AG10803 (cell line): ENCODE measurements at places on chromosomes 5 and 9.

DNA sequence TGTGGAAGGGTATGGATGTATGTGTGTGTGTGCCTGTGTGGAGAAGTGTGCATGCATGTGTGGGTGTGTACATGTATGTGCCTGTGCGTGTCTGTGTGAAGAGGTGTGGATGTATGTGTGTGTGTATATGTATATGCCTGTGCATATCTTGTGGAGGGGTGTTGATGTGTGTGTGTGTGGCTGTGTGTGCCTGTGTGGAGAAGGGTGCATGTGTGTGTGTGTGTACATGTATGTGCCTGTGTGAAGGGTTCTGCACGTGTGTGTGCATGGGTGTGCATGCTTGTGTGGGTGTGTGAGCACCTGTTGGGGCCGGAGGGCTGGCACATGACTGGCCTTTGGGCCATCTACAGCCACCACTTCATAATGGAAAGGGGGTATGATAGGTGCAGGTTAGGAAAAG is 291.4 kb downstream of the IRX2 start:
- DNase-seq = no peak

DNA sequence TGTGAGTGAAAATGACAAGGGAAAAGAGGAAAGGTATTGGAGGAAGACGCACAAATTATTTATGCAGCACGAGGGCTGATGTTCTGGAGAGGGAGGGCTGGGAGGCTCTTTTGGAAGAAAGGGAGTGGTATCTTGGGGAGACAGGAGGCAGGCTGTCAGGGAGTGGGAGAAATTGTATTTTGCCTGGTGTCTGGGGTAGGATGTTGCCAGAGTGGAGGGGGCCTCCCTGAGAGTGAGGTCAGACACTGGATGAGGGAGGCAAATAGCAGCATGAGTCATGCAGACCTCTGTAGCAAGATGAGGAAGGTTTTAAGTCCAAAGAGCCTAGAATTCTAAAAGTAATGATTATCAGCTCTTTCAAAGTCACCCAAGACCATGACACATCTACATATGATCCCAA is 158.0 kb downstream of the DMRT2 start:
- peak; percentile 72 for DNase-seq

DNA sequence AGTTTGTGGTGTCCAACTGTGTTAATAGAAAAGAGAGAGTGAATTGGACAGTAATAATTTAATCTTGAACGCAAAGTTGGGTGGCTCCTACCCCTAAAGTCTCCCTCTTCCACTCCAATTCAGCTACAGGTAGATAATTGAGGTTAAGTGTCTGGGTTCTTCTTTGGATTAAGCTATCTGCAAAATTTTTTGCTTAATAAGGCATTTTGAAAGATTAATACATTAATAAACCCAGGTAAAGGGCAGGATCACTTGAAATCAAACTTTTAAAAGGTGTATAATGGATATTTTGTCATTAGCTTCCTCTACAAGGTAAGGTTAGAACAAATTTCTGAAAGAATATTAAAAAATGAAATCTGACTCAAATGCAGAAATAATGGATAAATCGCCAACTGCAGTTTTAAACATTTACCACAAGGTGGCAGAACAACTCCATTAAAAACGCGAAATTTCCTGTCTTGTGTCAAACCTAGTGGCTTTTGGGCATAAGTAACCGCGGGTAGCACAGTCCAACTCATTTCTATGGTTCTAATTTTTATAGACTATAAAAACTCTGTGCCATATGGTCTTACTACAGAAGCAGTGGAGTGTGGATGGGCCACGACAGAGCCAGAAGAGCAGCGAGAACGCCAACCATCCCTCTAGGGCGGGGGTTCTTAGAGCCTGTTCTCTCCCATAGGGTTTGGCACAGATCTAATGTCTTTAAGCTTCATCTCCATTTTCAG is 276.5 kb downstream of the ARHGEF28 start:
- peak; percentile 77 for DNase-seq

DNA sequence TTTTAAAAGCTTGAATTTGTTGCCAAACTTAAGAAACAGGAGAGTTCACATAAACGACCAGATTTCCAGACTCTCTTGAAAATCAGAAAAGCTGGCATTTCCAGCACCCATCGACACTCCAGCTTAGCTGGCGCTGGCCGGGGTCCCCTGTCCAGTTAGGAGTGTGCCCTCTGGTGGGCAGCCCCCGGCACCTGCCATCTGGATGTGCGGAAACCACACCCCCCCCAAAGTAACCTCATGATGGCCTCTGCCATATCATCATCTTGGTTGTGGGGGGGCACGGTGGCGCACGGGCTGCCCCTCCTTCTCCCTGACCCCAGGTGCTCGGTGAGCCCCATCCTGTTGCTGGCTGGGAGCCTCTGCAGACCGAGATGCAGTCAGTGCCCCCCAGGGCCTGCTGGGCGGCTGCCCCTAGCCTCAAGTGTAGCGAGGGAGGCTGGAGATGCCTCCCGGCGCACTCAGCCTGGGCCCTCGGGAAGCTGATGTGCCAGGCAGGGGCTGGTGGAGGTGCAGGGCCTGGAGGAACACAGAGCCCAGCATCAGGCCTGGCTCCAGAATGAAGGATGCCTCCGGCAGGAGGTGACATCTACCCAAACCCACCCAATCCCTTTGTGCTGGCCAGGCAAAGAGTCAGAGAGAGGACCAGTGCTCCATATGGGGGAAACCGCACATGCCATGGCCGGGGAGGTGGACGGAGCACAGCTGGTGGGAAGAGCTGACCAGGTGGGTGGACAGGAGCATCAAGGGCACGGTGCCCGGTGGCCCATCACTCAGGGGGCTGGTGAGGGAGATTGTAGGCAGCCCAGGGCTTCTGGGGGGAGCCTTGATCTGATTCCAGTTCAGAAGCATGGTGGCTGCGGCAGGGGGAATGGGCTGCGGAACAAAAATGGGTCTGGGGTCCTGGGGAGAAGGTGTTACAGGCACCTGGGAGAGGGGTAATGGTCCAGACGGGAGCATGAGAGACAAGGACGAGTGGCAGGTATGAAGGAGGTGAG is 70.6 kb downstream of the ADAMTS2 start:
- no peak for DNase-seq

- DNase-seq = no peak
Measured at GRCh38 chr9:20226345-20226744, 396.0 kb downstream of the MLLT3 start.

GRCh38 chr5:147989994-147990393 is 73.8 kb upstream of the SPINK5 start:
- DNase-seq = no peak

DNA sequence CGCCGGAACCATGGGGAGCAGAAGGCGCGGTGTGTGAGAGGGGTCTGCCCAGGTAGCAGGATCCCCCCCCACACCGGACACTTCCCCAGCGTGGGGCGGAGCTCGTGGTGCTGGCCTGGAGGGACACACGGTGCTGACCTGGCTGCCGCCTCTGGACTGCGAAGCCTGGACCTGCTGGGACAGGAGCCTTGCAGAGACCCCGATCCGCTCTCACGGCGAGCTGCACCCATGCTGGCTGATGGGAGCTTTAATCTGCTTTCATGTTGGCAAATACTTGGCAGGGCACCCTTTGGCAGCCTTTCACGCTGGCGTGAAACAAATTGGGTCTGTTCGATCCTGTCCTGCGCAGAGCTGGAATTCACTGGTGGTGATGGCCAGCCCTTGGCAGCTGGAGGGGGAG is 7.4 kb downstream of the NKD2 start:
- DNase-seq = no peak

GRCh38 chr5:109454731-109455505 is 45.1 kb upstream of the PJA2 start:
- DNase-seq = peak; percentile 82

DNA sequence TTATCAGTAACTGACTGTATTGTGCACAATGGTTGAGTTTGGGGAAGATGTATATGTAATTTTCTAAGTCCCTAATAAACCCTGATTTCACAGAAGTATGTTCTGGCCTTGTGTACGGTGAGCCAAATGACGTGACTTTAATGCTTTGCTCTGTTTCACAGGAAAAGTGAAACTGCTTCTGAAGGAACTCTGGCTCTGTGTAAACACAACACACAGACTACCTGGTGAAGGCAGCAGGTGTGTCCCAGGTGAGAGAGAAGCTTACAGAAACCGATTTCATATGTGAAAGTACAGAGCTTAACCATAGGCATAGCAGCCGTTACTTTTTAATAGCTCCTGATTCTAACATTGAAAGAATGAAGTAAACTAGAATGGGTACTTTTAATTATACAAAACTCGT is 31.9 kb downstream of the ICE1 start:
- DNase-seq = no peak

DNA sequence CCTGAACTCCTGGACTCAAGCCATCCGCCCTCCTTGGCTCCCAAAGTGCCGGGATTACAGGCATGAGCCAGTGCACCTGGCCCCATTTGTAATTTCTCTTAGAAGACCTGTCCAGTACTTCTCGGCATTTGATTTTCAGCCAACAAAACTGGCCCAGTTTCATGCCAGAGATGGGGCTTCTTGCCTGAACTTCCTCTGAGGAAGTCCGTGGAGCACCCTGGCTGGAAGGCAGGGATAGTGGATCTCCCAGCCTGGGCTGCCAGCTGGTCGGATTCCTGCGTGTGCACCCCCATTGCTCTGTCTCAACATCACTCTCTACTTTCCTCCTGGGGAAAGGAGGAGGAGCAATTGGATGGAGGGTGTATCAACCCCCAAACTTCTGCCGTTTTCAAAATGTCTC is 39.0 kb downstream of the FAM78A start:
- no peak for DNase-seq

GRCh38 chr5:142613271-142613671 is 72.6 kb downstream of the FGF1 start:
- DNase-seq = peak; percentile 81

DNA sequence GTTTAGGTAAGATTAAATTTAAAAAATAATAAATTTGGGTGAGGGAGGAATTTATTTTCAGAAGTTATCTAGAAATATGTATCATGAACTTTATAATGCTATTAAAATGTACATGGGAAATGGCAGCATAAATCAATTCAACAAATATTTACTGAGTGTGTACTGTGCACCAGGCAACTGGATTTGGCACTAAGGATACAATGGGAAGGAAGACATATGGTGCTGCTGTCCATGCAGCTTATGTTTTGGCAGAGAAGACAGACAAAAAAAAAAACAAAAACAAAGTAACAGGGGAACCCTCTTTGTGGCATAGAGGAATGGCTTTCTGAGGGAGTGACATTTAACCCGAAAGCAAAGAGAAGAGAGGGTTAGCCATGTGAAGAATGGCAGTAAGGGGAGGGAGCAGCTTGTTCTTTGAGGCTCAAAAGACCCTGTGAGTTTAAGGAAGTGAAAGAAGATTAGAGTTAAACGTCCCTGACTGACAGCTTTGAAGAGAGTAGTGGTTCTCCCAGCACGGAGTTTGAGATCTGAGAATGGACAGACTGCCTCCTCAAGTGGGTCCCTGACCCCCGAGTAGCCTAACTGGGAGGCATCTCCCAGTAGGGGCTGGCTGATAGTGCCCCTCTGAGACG is 23.9 kb downstream of the CNTRL start:
- no peak for DNase-seq

DNA sequence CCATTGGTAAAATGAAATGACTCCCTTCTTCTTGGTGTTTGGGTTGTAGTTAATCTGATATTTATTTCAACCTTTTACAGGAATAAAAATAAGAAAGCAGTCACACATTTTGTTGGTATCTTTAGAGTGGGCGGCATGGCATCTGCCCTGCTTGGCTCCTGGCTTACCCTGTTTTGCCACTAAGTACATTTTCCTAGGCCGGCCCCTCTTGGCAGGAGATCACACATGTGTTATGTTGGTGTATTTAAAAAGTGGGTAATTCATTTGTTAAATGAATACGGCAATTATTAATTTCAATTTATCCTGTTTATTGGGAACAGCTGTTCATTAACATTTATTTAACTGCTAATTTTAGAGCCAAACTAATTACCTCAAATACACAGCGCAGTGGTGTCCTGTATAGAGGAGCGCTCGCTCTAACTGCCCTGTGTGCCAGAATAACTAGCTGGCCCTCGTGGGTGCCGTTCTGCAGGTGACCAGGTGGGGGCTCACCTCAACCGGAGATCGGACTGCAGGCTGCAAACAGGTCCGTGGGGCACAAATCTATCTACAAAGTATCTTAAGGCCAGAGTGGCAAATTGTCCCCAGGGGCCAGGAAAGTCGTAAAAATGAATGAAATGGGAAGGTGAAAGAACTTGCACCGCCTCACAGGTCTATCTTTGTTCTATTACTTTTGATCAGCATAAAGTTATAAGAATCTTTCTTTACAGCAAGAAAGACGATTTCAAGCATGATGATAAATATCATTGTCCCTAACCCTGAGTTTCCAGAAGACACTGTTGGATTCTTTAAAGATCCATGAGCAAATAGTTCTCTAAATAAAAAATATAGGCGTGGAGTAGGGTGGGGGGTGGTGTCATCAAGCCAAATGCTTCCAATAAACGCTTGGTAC is 26.2 kb upstream of the GPR151 start:
- peak; percentile 57 for DNase-seq

DNA sequence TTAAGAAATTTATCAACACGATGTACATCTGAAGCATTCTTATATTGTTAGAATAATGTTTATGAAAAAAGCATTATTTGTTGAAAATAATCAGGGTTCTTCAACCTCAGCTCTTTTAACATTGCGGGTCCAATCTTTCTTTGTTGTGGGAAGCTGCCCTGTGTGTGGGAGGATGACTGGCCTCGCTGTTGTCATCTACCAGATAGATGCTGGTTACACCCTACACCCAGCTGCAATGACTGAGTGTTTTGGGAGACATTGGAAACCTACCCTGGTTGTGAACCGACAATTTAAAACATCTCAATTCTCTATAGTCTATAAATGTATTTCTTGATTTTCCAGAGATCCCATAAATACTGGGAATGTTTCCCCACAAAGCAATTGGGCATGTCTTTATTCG is 794.2 kb upstream of the CDH10 start:
- no peak for DNase-seq

DNA sequence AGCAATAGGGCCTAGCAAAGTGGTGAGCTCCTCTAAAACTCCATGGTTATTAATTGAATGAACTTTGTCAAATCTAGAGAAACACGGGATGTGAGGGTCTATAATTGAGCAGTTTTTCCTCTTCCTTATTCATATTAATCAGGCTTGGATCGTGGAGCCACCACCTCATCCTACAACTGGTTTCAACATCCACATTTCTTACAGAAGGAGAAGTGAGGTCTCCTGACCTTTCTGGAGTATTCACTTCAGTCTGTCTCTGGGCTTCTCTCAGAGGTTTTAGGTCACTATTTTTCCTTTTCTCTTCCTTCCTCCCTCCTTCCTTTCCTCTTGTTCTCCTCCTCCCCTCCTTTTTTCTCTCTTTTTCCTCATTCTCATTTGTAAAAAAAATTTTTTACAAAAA is 177.3 kb upstream of the ACTBL2 start:
- no peak for DNase-seq

DNA sequence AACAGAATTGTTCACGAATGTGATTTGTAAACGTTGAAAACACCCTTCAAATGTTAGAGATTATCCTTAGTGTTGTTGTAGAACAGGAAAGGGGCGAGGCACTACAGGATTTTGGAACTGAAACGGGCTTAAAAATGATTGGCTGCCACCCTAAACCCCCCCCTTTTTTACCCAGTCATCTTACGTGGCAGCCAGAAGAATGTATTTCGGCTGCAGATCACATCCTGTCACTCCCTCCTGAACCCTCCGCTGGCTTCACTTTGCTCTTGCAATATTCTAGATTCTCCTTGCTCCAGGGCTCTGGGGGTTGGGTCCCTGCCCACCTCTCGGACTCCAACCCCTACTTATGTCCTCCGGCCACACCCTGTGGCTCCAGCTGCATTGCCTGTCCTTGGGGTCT is 13.9 kb upstream of the UNC5A start:
- DNase-seq = peak; percentile 31
